Activated CD8-positive, alpha-beta T cell treated with anti-CD3 and anti-CD28 coated beads for 36 hours (primary cell): ENCODE measurements at places on chromosomes 5 and 9.
A peak's percentile ranks its signal among the peaks of the same experiment; 100 is the strongest.

DNA sequence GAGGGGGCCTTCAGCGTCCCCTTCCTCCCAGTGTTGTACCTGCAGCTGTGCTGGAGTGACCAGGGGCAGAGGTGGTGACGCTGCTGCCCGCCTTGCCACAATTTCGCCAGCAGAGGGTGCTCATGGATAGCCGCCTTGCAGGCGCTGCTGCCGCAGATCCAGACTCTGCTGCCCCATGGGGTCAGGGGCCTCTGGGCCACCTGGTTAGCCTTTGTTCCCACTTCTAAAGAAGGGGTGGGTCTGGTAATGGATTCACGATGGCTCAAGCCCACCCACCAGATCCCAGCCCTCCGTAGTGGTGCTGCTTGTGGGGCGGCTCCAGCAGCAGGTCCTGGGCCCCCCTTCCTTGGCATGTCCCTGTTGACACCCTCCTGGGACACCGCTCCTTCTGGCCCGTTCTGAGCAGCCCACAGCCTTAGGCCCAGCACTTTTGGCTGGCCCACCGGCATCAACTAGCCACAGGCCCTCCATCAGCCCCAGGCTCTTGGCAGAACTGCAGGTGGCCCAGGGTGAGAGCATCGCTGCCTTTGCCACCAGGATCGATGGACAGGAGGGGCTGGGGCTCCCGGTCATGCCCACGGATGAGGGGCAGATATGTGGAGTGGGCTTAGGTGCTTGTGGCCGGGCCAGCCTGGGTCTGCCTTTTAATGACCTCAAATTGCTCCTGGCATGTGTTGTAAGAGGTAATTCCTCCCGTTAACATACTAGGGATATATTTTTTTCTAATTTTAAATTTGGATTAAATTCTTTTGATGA, 57.2 kb downstream of the COL5A1 start:
- DNase-seq = peak; percentile 72

GRCh38 chr5:170357955-170358444, 31.2 kb downstream of the KCNMB1 start:
- no peak for DNase-seq

DNA sequence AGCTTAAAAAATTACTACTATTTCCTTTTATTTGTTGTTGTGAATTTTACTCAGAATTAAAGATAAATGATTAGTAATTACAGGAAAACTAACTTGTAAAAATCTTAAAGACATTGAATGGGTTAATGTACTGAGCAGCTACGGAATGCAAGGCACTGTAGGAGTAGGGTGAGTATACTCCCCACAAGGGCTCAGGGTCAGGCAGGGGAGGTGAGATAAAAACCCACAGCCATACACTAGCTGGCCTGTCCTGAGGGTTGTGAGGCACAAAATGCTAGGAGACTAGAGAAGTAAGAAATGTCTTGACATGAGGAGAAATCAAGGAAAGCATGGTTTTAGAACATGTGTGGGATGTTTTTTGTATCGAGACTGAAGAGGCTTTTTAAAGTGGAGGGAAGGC, 13.4 kb downstream of the ZBED3 start:
- no peak for DNase-seq

DNA sequence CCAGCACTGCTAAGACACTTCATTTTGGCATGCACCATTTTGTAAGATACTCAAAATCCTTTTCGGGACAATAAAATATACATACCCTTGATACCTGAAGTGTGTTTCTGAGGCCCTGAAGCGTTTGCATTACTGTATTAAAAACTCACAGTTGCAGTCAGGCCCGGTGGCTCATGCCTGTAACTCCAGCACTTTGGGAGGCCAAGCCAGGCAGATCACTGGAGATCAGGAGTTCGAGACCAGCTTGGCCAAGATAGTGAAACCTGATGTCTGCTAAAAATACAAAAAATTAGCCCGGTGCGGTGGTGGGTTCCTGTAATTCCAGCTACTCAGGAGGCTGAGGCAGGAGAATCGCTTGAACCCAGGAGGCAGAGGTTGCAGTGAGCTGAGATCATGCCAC, 2.5 kb upstream of the EIF4EBP3 start:
- DNase-seq = no peak

DNA sequence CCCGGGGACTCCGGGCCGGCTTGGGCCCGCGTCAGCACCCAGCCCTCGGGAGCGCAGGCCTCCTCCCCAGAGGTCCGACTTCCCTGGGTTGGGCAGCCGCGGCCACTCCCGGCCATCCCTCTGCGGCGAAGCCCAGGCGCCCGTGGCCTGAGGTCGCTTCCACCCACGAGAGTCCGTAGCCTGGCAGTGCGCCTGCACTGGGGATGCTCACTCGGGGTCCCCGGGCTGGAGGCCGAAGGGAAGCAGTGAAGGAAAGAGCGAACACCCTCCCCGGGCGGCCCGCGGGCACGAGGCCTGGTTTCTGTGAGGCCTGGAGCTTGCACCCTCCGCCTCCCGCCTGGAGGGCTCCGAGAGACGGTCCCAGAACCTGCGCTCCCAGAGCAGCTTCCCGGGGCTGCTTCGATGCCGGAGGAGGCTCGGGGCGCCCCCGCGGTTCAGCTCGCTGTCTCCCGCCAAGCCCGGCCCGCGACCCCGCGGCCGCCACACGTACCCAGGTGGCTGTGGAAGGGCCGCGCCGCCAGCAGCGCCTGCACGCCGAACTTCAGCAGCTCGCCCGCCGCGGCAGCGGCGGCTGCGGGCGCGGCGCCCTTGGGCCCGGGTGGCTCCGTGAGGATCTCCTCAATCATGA, 607 bp downstream of the BARX1 start:
- no peak for DNase-seq

- no peak for DNase-seq
These were observed 2.6 kb upstream of the ENC1 start for GRCh38 chr5:74643111-74643562.

- no peak for DNase-seq
These were observed 180.0 kb downstream of the FGF18 start for GRCh38 chr5:171599411-171599810.

- DNase-seq = no peak
These were observed 86.3 kb upstream of the TAF11L2 start for GRCh38 chr5:17411436-17412402.

- no peak for DNase-seq
These were observed 42.1 kb downstream of the UBQLN1 start for GRCh38 chr9:83665580-83666200.

- no peak for DNase-seq
These were observed 267.3 kb downstream of the MAST4 start for GRCh38 chr5:66863243-66864170.

- no peak for DNase-seq
These were observed 719.4 kb downstream of the SEMA5A start for GRCh38 chr5:8826508-8826907.

DNA sequence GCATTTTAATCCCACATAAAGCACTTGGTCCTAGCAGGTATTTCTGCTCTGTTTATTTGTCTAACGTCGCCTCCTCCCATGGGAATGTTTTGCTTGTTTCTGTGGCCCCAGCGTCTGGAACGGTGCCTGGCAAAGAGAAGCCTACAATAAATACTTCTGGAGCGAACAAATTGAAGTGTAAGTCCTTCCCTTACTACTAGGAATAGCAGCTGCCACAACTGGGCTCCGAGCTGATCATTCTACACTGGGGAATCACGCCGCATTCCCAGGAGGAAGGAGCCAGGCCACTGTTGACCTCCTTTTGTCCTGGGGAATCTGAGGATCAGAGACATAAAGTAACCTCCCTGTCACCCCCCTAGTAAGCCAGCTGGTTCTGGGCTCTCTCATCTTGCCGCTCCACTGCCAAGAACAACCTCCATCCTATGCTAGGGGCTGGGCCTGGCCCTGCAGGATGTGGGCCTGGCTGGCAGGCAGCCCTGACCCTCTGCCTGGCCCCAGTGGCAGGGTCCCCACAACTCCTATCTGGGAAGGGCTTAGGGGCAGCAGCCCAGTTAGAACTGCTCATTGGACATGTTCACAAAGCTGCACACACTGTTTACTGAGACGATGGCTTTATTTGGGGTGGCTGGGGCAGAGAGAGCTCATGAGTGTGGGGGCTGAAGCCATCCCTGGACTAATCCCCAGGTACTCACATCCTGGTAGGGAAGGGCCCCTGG, 82.8 kb downstream of the GTF3C4 start:
- no peak for DNase-seq

GRCh38 chr5:71828291-71829040, 109.4 kb downstream of the CARTPT start:
- no peak for DNase-seq
